Adipose tissue (tissue), 3 donors: ENCODE measurements at places on chromosomes 4 and X. TPM values are rescaled to one million over a fixed set of nuclear protein-coding genes. Genes with fewer than 3 reads are reported as not detected.

Gene LUZP4
- not detected for polyA plus RNA-seq

Gene GABRG1
- polyA plus RNA-seq, result 0.11 TPM

Gene FGFR3
- polyA plus RNA-seq, result 1.9 TPM

Gene NPY2R
- 0.01 TPM for polyA plus RNA-seq

Gene TMPRSS11A
- 0.11 TPM for polyA plus RNA-seq
